ENCODE measurements at places on chromosomes 7 and 10.

DNA sequence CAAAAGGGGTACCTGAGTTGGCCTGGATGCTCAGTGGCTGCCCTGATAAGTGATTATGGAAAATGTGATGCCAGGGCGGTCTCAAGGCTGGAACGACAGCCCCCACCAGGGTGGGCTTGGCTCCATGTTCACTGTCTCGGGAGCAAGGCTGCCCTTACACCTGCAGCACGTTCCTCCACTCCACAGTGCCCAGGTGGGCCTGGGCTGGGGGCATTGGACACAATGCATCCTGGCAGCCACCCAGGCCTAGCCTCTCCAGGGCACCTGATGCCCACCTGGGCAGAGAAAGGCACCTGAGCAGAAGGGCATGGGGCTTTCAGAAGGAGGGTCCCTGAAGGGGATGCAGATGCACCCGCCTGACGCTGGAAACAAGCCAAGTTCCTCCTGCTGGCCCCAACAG is 548.3 kb downstream of the DNAJB6 start:
- DNase-seq, result no peak

- DNase-seq, result no peak
These were observed 96.6 kb downstream of the UNCX start for GRCh38 chr7:1329261-1329660.

- no peak for DNase-seq
These were observed 5.1 kb downstream of the MTURN start for GRCh38 chr7:30139836-30140384.

DNA sequence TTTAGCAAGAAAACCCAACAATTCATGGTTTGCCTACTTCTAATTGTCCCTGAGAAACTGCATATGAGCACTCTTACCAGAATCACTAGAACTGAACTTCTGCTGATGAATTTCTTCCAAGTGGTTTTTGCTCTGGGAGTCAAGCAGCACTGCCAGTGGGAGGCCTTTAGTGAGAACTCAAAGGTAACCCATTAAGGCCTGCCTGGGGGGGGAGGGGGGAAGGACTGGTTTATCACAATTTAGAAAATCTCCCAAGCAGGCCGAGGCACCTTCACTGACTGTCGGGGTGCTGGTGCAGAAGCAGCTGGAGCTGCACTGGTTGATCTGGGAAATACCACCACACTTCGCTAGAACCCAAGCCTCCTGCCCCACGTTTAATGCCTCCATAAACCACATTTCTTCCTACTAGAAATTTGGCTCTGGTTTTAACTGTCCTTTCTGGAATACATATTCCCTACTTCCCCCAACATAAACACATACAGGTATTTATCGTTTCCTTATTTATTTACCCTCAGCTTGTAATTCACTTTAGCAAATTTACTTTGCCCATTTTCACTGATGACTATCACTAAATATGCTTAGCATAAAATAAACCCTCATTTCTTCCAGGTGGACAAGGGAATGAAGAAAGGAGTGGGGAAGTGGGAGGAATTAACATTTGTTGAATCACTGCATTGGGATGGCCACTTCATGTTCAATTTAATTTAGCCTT is 14.2 kb downstream of the ANK3 start:
- no peak for DNase-seq

GRCh38 chr10:59895629-59896116 is 10.7 kb downstream of the CCDC6 start:
- no peak for DNase-seq
